Chondrocyte (in vitro differentiated cells): ENCODE measurements at places on chromosomes 7 and 10. TPM values are rescaled to one million over a fixed set of nuclear protein-coding genes. Genes with fewer than 3 reads are reported as not detected.

TRIM73 gene
- total RNA-seq = 3.1 to 6.6 TPM (median 3.5 TPM) in 3 replicates

ZNF736 gene
- total RNA-seq = not detected in 3 replicates

GRCh38 chr10:25063157-25063556, 46.7 kb downstream of the THNSL1 start:
- H3K27ac ChIP-seq = peak overlapping the region; percentile 65
- H3K36me3 ChIP-seq = no peaks in the 10 kb centered on the region
- no peaks in the 10 kb centered on the region for H3K27me3 ChIP-seq

DNA sequence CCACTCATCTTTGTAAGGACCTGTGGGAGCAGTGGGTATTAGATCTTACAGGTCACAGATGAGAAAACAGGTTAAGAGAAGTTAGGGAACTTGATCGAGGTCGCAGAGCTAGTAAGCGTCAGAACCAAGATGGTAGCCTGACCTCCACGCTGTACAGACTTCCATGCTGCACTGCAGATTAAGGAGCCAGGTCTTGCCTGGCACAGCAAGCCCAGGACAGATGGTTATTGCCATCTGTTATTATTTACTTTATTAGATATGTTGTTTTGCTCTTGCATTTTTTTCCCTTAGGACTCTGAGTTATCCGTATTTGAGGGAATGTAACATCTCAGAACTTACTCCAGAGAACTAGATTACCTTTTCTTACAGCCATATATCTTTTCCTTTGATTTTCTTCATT, 147.2 kb downstream of the NSUN6 start:
- no peaks in the 10 kb centered on the region for H3K36me3 ChIP-seq
- no peak for DNase-seq
- H3K27me3 ChIP-seq = peaks cover 8% of the 10 kb centered on the region
- H3K27ac ChIP-seq = no peak overlapping the region
- H3K4me1 ChIP-seq = peaks cover 13% of the 10 kb centered on the region
